ENCODE measurements at places on chromosomes 16 and 17. TPM values are rescaled to one million over a fixed set of nuclear protein-coding genes. Genes with fewer than 3 reads are reported as not detected.

GRCh38 chr17:33940769-33941370 is 314.2 kb upstream of the CCL2 start:
- no peak for DNase-seq

DNA sequence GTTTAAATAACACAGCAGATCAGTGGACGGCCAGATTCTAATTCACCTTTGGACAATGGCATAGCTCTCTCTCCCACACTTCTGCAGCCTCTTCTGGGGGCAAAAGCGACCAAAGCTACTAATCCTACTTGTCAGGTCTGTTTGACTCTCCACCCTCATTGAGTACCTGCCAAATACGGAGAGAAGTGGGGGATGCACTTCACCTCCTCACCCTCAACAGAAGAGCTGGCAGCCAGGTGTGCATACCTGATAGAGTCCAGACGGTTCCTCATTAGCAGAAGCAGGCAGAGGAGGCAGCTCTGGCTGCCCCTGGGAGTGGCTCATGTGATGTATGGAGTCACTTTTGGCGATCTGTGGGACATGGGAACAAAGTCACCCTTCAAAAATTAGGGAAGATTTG is 4.9 kb downstream of the DNAH3 start:
- no peak for DNase-seq

DNA sequence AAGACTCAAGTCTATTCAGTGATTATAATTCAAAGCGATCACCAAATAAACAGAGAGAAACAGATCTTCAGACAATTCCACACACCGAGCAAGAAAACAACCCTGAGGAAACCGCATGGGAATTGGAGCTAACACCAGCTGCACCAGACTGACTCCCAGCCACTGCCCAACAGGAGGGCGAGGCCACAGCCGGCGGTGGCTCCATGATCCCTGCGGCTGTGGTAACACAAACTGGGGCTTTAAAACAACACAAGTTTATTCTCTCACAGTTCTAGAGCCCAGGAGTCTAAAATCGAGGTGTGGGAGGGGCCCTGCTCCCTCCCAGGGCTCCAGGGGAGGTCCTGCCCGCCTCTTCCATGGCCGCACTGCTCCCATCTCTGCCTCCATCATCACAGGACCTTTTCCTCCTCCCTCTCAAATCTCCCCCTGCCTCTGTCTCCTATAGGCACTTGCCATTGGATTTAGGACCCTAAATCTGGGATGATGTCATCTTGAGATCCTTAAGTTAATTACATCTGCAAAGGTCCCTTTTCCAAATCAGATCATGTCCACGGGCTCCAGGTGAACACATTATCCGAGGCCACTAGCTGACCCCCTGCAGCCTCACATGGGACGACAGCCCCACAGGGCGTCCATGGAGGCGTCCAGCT is 9.7 kb upstream of the HEXD start:
- DNase-seq, result no peak

TOX3 gene
- total RNA-seq, result 80.8 TPM

- no peak for DNase-seq
These were observed 251.5 kb upstream of the EEF2KMT start for GRCh38 chr16:5349101-5349500.

DNA sequence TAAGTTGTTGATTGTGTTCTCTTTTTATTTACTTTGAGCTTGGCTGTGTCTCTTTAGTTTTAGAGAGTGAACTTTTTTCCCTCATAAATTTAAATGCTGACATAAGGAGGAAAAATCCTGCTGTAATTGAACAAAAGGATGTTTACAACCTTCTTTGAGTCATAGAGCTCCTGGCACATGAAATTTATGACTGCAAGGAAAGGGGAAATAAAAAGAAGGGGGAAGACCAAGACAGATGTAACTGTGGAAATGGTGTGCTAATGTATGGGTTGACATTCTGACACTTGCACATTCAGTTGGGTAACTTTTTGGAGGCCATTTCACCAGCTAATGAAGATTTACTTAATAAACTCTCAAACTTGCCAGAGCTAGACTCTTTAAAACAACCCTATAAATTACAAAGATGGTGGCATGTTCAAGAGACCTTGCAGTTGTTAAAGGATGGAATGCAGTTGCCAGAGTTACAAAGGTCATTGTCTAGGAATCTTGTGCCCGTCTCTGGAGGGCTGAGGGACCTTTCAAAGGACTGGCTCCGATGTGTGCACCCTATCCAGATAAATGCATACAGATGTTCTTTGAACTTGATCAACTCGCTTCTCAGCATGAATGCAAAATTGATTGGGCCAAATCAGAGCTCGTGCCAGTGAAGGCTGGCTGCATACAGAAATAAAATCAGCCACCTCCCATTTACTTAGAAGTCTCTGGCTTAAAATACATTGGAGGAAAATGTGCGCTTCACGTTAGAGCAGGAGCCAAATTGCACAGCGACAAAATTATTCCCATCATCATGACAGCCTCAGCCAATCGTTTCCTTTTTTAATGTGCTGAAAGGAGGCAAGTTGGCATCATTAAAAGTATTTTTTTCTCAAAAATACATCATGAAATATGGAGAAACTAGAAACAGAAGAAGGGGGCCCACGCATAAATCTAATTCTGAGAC is 289.0 kb upstream of the XYLT1 start:
- no peak for DNase-seq

GRCh38 chr17:2704031-2704889 is 7.3 kb downstream of the CLUH start:
- no peak for DNase-seq

GRCh38 chr17:73584049-73584448 is 60.2 kb downstream of the SDK2 start:
- DNase-seq, result no peak

RHBDL3 gene
- total RNA-seq, result 0.50 TPM

- no peak for DNase-seq
These were observed 77.4 kb upstream of the MAF start for GRCh38 chr16:79677799-79678530.

- DNase-seq, result no peak
These were observed 23.9 kb upstream of the HEATR6 start for GRCh38 chr17:60102632-60103096.

DNA sequence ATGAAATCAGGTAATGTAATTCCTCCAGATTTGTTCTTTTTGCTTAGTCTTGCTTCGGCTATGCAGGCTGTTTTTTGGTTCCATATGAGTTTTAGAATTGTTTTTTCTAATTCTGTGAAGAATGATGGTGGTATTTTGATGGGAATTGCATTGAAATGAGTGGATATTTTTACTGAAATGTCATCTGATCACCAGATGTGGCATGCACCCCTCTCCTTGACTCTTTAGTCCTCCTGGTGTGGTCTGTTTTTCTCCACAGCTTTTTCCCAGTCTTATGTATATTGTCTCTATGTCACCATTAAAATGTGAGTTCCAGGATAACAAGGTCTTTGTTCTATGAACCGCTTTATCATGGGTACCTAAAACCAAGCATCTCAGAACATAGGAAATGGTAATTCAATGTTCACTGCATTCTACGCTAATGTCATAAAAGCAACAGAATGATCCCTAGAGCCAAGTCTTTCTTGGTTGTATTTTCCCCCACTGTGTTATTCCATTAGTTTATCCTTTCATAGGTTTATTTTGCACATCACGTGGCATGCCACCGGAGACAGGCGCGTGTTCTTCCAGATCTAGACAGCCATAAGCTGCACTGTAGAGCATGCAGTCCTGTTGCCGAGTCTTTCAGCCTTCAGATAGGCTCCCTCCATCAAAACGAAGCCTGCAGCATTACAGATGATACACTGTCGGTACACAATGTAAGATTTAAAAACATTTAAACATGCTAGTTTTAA is 172.5 kb downstream of the RPTOR start:
- no peak for DNase-seq

GRCh38 chr17:40124279-40125141 is 2.7 kb downstream of the MSL1 start:
- DNase-seq, result no peak

PHAF1 gene
- 20.4 TPM for total RNA-seq

Data from progenitor cell of endocrine pancreas (in vitro differentiated cells).